ENCODE measurements at places on chromosomes 5 and 9.

DNA sequence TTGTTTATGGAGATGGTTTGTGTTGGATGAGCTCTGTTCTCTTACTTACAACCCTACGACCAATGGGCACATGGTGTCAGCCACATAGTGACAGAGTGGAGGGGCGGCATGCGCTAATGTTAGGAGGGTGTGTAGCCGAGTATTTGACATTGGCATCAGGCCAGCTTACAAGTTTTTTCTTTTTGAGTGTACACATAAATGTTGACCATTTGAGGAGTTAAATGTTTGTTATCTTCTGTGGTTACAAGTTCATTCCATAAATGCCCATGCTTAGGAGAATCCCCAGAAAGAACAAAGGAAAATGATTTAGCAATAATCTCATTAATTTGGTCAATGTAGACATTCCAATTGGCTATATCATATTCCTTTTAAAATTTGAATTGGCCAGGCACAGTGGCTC lies 180.1 kb upstream of the ELL2 start:
- no peak for DNase-seq

GRCh38 chr9:75023846-75024245 lies 4.2 kb downstream of the CARNMT1 start:
- DNase-seq, result no peak

- no peak for DNase-seq
Observed at GRCh38 chr9:112765281-112765680, 14.7 kb downstream of the SNX30 start.

DNA sequence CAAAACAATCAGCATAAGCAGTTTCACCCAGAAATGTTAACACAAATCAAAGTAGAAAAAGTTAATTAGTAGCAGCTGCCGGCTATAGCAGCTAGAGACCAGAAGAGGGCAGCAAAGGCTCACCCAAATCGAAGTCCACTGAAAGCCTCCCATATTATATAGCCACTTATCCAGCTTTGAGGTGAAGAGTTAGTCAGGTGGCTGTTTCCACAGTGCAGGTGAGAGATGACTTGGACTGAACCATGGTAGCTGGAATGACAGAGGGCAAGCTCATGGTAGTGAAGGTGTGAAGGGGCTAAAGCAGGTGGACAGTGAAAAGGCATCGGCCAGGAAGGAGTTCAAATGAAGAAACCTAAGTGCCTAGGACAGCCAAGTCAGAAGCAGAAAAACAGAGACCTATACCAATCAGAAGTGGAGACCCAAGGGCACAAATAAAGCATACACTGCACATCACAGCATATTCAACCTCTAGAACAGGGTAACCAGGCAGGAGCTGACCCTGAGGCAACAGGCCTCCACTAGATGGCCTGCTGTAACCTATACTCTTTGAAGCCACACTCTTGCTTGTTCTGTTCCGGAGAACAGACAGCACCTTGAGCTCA lies 7.2 kb upstream of the RNF38 start:
- DNase-seq, result no peak

DNA sequence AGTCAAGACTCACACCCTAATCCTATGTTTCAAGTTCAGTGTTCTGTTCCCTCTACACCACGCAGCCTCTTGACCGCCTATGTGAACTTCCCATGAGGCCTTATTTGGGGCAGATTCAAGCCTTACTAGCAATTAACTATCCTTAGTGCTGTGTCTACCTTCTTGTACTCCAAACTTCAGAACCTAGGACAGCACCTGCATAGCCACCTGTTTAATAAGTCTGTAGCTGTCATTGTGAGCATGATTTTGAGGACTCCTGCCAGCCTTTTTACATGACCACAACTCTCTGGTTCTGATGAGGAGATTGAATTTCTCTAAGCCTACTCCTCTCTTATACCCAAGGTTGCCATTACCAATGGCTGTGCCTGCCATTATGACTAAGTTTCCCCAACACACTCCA lies 50.8 kb upstream of the PCSK1 start:
- DNase-seq, result no peak

All from brain pericyte (primary cell).